ENCODE measurements at places on chromosomes 12 and 14. TPM values are rescaled to one million over a fixed set of nuclear protein-coding genes. Genes with fewer than 3 reads are reported as not detected.

The GUCY2C gene
- 0.60 TPM for polyA plus RNA-seq

The LPAR5 gene
- 1.1 TPM for polyA plus RNA-seq

The SIX4 gene
- 5.7 TPM for polyA plus RNA-seq

The SVOP gene
- polyA plus RNA-seq, result 0.12 TPM

The MSRB3 gene
- polyA plus RNA-seq, result 19.4 TPM

The TEX52 gene
- 3.9 TPM for polyA plus RNA-seq

The CFAP73 gene
- 1.4 TPM for polyA plus RNA-seq

The SDR9C7 gene
- 0.21 TPM for polyA plus RNA-seq

The CIDEB gene
- polyA plus RNA-seq, result 24.7 TPM

The B4GALNT1 gene
- 0.94 TPM for polyA plus RNA-seq

The DYNLL1 gene
- 460 TPM for polyA plus RNA-seq

The PROX2 gene
- 2.8 TPM for polyA plus RNA-seq

The MSI1 gene
- polyA plus RNA-seq, result 24.0 TPM

The SLC2A13 gene
- polyA plus RNA-seq, result 10.7 TPM

The GPR68 gene
- 2.2 TPM for polyA plus RNA-seq

The GRIN2B gene
- 1.1 TPM for polyA plus RNA-seq

The GCN1 gene
- 55.3 TPM for polyA plus RNA-seq

The HRK gene
- polyA plus RNA-seq, result 0.22 TPM

The GRIP1 gene
- polyA plus RNA-seq, result 29.2 TPM

The SYT1 gene
- 16.4 TPM for polyA plus RNA-seq

The HOXC12 gene
- polyA plus RNA-seq, result not detected

Measured in renal pelvis (tissue), 12 donors.